Dorsolateral prefrontal cortex (tissue), 122 donors: ENCODE measurements at places on chromosomes 4 and X.
A peak's percentile ranks its signal among the peaks of the same experiment; 100 is the strongest.

- DNase-seq: no peak
Observed at GRCh38 chr4:88757067-88757466, 59.4 kb upstream of the NAP1L5 start.

GRCh38 chr4:160136021-160136420 lies 1033.1 kb downstream of the RAPGEF2 start:
- no peak for DNase-seq

DNA sequence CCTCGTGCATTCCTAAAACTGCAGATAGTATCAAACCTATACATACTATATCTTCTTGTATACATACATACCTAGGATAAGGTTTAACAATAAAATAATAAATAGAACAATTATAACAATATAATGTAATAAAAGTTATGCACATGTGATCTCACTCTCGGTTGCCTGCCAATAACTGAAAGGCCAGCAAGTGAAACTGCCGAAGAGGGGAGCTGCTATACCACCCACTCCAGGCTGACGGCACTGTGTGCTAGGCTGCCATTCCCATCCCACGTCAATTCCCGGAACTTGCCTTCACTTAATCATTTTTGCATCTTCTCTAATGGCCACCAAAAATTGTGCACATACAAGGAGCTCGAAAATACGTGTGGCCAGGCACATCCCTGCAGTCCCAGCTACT lies 451.1 kb upstream of the FAT1 start:
- DNase-seq: no peak

DNA sequence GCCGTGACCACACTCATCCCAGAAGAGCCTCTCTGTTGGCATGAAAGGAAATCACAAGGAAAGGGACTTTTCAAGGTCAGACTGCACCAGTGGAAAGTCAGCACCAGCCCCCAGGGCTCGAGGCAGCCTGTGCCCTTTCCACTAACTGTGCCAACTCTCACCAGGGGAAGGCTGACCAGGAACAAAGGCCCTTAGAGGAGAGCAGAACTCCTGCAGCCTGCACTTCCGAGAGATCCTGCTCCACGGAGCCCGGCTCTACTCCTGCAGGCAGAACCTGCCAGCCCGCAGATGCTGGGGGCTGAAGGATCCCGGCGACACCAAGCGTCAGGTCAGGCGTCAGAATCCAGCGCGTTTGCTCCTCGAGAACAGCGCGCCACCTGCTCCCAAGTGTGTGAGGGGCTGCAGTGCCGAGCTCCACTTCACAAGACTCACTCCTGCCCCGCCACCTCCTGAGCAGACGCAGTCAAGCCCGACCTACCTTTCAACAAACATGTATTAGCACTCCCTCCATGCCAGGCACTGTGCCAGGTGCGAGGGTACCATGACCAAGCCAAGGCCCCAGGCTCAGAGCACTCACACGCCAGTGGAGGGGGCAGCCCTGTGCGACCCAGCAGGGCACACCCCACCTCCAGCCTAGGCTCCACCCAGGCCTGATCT lies 13.6 kb upstream of the HELT start:
- DNase-seq: peak; percentile 33
